RCC 7860 (cell line): ENCODE measurements at places on chromosomes 11 and 22.

- no peak for DNase-seq
Measured at GRCh38 chr22:33920197-33920540, at the start of gene LARGE1. Gene LARGE1 (minus strand): TSS chr22:33920476.

DNA sequence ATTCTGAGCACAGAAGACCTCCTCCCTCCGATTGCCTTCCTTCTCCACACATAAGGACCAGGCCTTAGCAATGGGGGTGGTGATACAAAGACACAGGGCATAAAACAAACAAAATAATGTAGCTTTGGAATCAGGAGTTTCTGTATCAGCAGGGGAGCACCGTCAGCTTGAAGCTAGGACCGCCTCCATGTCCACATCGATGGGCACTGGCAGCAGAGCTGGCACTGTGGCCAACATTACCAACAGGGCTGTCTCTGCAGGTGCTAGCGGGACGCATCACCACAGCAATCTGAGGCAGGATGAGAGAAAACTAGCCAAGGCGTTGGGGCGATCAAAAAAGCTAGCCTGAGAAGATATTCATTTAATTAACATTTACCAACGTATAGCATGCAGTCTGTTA, 201.4 kb downstream of the MAML2 start:
- no peak for DNase-seq

GRCh38 chr22:42680648-42681047, 31.5 kb upstream of the CYB5R3 start:
- DNase-seq, result peak; percentile 85

DNA sequence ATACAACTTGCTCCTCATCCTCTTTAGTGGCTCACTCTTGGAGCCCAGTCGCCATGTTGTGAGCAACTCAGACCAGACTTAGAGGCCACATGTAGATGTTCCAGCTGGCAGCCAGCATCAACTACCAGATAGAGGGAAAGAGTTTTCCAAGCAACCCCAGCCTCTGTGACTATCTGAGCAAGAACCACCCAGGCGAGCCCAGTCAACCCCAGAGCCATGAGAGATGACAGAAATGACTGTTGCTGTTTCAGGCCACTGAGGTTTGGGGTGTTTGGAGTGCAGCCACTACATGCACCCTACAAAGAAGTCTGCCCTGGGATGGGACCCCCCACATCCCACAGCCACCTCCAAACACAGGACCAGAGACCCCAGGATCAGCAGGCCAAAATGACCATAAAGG, 24.8 kb upstream of the CLDN5 start:
- no peak for DNase-seq

GRCh38 chr11:112368381-112368780, 107.7 kb upstream of the PLET1 start:
- DNase-seq, result no peak

DNA sequence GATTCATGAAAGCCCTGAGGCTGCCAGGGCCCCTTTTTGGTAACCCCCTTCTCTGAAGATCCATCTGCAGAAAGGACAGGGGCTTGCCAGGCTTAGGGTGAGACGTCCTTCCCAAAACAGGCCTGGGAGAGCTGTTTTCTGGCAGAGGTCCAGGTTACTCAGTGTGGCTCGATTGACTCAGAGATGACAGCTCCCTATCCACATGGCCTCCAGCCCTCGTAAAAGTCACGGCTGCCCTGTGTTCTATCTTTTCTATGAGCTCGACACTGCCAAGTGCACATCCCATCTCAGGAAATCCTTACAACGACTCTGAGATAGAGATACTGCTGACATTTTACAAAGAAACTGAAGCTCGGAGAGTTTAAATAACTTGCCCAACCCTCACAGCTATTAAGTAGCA, 20.4 kb downstream of the ADAMTS8 start:
- peak; percentile 58 for DNase-seq

GRCh38 chr11:104907521-104908185, 9.4 kb upstream of the CASP12 start:
- DNase-seq, result no peak

GRCh38 chr11:20056109-20056949, 103.9 kb downstream of the DBX1 start:
- DNase-seq, result no peak

DNA sequence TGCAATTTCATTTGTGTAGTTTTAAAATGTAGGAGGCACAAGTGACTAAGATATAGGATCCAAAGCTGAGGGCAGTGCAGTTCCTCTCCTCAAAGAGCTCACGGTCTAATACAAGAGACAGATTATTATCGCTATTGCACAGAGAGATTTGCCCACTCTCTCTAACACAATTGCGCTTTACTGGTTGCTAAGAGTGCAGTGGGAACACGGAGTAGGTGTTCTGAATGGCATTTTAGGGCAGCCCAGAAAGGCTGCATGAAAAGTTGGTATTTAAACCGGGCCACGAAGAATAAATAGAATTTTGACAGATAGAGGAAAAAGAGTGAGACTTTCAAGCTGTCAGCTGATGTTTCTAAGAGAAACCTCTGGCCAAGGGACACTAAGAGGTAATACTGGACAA, 79.5 kb downstream of the BLID start:
- DNase-seq, result no peak

DNA sequence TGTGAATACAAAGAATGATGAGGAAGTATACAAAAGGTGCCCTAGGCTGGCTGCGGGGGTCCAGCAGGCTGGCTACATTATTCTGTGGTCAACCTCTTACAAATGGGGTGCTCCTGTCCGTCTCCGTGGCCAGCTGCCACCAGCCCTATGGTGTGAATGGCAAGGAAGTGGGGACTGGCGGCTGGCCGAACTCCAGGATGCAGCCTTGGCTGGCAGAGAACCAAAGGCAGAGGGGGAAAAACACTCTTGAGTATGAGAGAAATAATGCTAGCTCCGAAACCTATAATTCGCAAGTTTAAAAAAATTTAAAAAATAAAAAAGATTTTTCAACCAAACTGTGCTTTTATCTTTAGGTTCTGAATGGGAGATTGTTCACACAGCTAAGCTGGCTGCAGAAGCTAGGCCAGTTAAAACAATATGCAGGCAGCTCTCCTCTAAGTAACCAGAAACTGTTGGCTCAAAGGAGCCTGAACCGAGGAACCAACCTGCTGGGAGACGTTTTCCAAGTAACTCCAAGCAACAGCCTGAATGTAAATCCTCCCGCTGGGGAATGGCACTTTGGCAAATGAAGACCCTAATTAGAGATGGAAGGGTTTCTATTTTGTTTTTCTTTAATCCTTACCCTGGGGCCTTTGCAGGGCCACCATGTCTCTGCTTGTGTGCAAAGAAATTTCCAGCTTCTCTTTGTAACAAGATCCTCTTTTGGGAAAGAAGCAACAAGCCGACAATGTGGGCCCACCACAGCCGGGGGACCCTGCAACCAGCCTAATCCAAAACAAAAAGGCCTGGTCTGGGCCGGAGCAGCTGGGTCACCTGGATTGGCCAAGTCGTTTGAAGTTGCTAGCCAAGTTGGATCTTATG, 50.2 kb downstream of the C22orf31 start:
- no peak for DNase-seq

DNA sequence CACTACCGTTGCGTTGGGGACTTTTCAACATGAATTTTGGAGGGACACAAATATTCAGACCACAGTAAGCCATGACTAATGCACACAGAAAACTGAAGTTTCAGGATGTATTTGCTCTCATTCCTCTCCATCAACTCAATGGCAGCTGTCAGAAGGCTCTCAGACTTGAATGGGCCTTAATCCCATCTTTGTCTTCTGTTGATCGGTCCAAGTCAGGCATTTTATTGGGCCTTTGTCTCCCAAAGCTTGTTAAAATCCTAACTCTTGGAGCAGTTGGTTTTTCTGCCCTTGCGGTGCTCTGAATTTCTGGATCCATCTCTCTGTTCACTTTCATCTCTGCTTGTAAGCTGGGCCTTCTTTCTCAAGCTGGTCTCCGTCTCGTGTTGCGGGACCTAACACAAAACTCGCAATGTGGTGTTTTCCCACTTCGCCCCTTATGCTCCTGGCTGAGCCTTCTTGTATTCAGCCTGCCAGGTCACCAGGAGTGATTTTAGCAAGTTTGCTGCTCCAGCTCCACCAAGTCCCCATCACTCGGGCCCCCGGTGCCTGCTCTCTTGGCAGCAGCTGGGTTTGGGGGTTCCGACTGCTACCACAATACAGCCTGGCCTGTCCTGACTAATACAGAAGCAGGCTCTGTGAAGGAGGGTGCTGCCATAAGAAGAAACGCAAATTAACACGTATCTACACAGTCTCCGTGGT, 27.0 kb downstream of the TSPAN32 start:
- DNase-seq, result no peak

DNA sequence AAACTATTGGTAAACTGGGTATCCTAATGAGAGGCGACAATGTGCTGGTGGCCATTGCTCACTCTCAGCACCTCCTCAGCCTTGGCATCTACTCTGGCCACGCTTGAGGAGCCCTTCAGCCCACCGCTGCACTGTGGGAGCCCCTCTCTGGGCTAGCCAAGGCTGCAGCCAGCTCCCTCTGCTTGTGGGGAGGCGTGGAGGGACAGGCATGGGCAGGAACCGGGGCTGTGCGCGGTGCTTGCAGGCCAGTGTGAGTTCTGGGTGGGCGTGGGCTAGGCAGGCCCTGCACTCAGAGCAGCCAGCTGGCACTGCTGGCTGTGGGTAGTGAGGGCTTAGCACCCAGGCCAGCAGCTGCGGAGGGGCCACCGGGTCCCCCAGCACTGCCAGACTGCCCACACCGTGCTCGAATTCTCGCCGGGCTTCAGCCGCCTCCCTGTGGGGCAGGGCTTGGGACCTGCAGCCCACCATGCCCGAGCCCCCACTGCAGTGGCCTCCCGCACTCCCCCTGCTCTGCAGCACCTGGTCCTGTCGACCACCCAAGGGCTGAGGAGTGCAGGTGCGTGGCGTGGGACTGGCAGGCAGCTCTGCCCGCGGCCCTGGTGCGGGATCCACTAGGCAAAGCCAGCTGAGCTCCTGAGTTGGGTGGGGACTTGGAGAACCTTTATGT, 575.9 kb upstream of the ANO3 start:
- DNase-seq, result no peak

- no peak for DNase-seq
Measured at GRCh38 chr11:18590571-18590970, 2.0 kb upstream of the UEVLD start.

- no peak for DNase-seq
Measured at GRCh38 chr11:4441515-4441914, 7.6 kb upstream of the OR52K2 start.

DNA sequence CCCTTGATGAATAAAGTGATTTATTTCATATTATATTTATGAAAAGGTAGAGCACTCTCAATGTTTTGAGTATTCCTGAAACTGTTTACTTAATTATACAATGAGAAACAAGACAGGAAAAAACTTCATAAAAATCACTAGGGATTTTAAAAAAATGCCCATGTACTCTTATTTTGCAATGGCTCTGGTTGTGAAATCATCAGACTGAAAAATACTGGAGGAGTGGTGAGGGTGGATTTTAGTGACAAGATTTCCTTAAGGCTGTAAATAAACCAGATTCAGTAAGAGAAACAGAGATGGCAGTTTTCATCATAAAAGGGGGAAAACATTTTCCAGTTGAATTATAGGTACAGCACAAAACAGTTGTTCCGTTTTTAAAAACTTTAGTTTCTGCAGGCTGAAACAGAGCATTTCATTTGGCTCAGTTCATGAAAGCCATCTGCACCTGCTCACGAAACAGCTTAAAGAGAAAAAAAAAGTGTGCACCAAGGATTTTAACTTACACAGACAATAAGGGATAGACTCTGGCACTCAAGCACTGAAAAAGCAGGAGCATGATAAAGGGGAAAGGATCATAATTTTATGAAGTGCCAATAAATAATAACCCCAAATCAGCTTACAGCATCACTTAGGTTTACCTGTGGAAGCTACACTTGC, 100.7 kb downstream of the MAML2 start:
- DNase-seq, result no peak

- no peak for DNase-seq
Measured at GRCh38 chr11:59302991-59303390, 55.7 kb upstream of the OR5AN1 start.

DNA sequence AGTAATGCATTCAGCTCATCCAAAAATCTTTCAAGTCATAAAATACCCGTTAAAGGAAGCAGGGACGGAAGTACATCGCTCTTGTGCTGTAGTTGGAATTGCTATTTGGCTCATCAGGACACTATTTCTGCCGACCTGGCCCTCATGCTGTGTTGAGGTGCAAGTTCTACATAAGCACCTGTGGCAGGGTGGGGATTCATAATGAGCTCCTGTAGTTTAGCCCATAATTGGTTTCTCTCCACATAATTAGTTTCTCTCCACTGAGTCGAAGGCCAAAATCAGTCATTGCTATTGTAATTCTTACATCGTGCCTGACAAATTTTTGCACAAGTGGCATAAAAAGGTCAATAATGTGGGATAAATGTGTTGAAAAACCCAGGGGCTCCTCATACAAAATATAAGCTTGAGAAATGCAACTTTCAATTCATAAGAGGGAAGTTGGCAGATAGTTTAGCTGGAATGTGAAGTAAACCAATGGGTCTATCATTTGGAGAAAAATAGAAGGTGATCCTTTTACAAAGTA, 14.9 kb upstream of the ISX start:
- DNase-seq, result no peak

DNA sequence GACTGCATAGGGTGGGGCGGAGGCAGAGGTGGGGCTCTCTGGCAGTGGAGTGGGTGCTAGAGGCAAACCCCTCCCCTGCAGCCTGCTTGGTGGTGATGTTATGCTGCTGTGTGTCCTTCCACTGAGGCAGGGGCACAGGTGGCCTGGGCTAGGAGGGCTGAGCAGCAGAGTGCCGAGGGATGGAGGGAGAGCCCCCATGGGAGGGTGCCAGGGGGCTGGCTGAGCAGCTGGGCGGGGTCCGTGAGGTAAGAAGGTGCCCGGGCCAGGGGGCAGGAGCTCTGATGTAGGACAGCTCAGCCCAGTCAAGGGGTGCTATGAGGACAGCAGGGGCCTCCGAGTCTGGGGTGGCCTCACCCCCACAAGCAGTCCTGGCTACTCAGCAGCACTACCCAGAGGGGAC, 4.2 kb downstream of the CLDN5 start:
- DNase-seq, result no peak

GRCh38 chr22:22943521-22944267, 56.1 kb downstream of the IGLL5 start:
- no peak for DNase-seq

DNA sequence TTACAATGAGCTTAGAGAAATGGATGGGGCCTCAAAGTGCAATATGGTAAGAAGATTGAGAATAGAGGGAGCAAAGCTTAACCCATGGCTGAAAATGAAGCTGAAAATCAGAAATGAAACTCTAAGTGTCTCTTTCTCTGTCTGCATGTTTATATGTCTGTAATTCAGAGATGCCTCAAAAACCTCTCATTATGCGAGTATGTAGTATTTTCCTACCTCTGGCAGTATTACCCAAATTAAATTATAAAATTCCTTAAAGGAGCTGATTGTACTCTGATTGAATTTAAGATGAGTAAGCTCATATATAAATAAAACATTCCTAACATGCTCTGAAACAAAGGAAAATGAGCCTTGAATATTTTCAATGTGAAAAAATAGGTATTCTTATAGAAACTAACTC, 39.8 kb upstream of the PRSS23 start:
- DNase-seq, result no peak

DNA sequence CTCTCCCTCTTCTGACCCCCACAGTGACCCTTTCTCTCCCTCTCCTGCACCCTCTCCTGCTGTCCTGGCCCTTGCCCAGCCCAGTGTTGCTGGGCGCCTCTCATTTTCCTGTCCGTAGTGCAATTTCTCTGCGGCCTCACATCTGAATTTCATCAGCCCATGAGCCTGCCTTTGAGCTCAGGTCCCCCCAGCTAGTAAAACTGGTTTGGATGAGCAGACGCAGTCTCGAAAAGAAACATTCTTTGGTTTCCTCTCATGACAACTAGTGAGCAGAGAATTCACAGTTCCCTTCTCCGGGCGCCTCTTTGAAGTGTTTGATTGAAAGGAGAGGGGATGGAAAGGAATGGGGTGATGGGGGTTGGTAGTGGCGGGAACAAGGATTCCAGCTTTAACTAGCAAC, 126.0 kb upstream of the CADM1 start:
- no peak for DNase-seq
